ENCODE measurements at places on chromosomes 7 and 10.
A peak's percentile ranks its signal among the peaks of the same experiment; 100 is the strongest.

- DNase-seq = no peak
Measured at GRCh38 chr10:71262027-71262426, 49.7 kb downstream of the UNC5B start.

DNA sequence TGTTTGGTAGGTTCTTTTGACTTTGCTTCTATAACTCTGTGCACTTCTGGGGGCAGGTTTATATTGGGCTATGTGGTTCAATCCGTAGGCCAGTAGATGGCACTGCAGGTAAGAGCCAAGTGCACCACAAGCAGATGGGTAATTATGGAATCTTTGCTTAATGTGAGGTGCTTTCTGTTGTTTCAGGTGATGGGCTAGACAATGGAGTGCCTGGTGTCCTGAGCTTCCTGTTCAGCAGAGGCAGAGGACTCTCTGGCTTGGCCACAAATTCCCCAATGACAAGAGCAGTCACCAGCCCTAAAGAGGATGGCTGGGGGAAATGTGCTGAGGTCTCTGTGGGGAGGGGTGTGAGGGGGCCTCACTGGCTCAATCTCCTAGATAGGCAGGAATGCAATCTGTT is 455.0 kb downstream of the CCSER2 start:
- peak; percentile 44 for DNase-seq

DNA sequence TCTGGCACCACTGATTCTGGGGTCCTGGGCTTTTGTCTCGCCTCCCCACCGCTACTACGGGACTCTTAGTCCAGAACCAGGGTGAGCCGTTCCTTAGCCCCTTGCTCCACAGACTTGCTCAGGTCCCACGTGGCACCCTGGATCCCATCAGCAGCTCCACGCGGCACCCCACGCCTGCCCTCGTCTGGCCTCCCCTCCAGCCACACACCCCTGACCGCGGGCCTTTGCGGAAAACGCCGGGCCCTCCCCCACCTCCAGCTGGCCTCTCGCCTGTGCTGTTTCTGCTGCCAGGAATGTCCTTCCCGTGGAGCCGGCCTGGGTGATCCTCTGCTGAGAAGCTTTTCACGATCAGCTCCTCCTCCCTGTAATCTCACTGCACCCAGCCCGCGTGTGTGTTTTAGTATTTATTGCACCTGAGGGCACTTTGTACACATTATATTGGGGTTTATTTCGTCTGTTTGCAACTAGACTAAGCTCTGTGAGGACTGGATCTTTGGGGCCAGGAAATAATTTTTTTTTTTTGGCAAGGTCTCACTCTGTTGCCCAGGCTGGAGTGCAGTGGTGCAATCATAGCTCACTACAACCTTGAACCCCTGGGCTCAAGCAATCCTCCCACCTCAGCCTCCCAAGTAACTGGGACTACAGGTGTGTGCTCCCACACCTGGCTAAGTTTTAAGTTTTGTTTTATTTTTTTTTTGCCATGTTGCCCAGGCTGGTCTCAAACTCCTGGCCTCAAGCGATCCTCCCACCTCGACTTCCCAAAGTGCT is 10.5 kb upstream of the TTYH3 start:
- peak; percentile 47 for DNase-seq

- no peak for DNase-seq
Measured at GRCh38 chr10:133359972-133360610, 2.3 kb upstream of the FUOM start.

- no peak for DNase-seq
Measured at GRCh38 chr10:101704331-101704730, 9.4 kb upstream of the FBXW4 start.

GRCh38 chr10:125976960-125977605 is 80.7 kb downstream of the FANK1 start:
- no peak for DNase-seq

- DNase-seq = no peak
Measured at GRCh38 chr7:25024066-25024465, 44.1 kb upstream of the OSBPL3 start.

GRCh38 chr10:92075829-92076228 is 152.3 kb downstream of the BTAF1 start:
- DNase-seq = no peak

- no peak for DNase-seq
Measured at GRCh38 chr10:71687077-71687476, 32.5 kb downstream of the C10orf105 start.

DNA sequence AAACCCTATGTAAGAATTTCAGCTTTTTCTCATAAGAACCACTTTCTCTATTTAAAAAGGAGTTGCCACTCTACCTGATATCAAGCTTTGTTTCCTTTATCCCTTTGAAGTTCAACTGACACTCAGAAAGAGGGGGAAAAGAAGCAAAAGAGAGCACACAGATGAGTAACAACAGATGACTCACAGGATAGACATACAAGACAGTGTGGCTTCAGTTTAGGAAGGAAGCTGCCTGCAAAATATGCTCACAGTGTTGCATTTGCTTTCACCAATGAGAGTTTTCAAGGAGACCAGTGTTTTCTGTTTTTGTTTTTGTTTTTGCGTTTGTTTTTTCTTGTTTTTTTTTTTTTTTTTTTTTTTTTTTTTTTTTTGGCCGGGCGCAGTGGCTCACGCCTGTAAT is 1181.6 kb downstream of the DNAJB9 start:
- DNase-seq = peak; percentile 63

- DNase-seq = no peak
Measured at GRCh38 chr10:11685787-11686218, 56.4 kb upstream of the ECHDC3 start.

DNA sequence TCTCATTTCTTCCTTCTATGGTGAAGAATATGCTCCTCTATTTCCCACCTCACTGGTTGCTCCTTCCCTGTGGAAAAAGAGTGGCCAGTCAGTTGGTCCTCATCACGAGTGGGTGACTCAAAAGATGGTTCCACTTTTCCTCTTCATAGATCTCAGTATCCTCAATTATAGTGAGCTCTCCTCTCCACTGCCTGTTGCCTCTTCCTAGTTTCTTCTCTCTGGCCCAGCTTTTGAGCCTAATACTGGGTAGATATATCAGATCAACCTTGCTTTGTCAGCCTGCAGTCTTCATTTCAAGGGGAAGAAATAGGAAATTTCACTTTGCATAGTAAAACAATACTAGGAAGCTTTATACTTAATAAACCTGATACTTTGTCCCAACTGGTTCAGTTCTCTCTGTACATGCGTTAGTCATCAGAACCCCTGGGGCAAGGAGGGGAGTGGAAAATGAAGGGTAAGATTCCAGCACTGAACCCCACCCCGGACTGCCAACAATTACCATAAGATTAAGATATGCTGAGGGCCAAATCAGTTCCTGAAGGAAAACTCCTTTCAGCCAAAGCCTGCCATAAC is 15.5 kb upstream of the WNT16 start:
- DNase-seq = peak; percentile 56

GRCh38 chr7:47780555-47780954 is 167.7 kb downstream of the PKD1L1 start:
- DNase-seq = no peak

GRCh38 chr7:158324397-158325360 is 262.9 kb downstream of the PTPRN2 start:
- no peak for DNase-seq

DNA sequence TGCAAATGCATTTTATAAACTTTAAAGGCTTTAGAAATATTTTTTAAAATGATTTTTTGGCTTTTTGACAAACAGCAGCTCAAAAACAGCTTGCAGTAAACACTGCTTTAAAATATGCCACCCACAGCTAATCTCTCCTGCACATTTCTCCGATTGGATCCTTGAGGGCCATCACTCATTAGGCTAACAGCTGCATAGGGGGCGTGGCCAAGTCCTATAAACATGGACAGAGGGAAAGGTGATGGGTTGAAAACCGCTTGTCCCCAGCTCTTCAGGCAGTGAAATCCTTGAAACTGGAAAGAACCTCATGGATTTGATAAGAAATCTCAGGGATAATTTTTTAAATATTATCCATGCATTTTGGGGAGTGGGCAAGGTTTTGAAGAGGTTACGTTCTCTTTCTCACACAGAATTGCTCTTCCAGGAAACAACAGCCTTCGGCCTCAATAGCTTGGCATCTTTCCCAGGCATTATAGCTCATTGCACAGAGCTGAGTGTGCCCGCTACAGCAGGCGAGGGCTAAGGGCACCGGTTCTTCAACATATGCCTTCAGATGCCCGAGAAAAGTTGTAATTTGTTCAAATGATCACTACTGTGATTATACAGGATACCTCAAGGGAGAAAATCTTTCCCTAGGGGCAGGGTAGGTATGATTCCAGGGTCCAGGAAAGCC is 1.7 kb downstream of the PLEKHS1 start:
- DNase-seq = no peak

- DNase-seq = no peak
Measured at GRCh38 chr7:20738518-20739481, 47.9 kb downstream of the SP8 start.

DNA sequence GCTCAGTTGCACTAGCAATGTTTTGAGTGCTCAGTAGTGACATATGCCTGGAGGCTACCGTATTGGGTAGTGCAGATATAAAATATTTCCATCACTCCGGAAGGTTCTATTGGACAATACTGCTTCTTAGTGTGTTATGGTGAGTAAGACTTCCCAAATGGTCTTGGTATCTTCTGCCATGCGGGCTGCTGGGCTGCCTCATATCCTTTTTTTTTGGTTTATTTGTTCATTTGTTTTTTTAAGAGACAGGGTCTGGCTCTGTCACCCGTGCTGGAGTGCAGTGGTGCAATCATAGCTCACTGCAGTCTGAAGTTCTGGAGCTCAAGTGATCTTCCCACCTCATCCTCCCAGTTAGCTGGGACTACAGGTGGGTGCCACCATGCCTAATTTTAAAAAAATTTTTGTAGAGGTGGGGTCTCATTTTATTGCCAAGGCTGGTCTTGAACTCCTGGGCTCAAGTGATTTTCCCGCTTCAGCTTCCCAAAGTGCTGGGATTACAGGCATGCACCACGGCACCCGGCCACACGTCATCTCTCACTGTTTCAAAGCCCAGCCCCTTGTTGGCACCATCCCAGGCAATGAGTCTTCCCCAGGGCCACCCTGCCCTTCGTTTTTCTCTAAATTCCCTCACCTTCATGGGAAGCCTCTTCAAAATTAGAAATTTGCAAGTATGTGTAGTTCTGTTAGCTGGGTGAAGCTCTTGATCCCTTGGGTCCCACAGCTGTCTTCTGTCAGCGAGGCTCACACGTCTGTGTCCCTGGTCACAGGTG is 111.0 kb upstream of the KLF14 start:
- DNase-seq = peak; percentile 72

DNA sequence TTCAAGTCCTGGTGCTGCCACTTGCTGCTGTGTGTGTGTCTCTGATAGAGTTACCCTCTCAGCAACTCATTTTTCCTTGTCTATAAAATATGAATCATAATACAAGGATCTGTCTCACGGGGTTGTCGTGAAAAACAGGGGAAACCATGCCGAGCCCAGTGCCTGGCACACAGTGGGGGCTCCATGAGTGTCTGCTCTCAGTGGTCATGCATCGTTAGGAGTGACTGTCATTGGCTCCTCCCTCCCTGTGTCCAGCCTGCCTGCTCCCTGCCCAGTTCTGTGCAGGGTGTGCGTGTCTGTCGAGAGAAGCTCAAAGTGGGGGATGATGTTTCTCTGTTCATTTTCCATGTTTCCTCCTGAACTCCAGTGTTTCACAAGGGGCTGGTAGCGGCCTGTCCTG is 83.6 kb upstream of the LRRC4 start:
- DNase-seq = no peak

DNA sequence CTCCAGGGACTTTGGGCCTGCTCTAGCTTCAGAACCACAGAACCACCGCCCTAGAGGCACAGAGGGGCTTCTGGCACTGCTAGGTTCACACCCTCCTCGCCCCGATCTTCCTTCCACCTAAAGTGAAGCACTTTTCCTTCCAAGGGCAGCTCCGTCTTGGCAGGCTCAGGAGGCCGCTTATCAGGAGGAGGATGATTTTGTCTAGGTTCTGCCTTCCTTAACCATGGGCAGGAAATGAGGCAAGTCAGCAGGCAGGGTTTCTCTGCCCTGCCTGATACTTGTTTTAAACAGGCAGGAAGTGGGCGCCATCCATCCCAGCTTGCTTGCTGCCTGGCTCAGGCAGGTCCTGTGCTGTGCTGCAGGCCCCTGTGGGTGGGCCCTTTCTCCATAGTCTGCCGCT is 8.3 kb upstream of the ATP6V0E2 start:
- peak; percentile 10 for DNase-seq

DNA sequence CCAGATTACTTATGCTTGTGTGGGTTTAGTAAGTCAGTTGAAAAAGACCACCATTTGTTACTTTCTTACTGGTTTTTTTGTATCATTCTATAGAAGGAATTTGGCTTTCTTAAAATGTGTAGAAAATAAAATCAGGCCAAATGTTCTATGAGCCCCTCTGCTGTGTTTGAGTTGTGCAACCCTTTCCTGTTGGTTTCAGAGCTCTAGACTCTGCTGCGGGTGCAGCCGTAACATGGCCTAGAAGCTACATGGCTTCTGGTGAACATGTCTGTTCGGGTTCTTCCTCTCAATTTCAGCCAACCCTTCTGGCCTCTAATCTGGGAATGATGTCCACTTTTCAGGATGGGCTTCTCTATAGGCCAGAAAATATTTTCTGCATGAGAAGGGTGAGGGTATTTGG is 56.6 kb upstream of the RAB18 start:
- no peak for DNase-seq

DNA sequence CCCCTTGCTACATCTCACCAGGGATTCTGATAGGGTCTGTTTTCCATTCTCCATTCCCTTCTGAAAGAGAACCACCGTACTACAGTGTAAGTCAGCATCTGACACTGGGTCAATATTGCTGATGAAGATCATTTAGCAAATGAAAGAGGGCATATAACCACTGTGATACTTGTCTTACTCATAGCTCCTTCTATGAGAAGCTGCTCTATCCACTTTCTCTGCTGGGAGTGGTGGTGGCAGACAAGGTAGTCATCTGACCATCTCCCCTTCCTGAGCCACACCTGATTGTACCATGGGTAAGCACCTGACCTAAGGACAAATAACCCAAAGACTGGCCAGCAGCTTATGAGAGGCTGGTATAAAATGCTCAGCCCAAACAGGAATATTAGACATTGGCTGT is 220.4 kb downstream of the DOCK4 start:
- no peak for DNase-seq

GRCh38 chr7:87058744-87059524 is 520 bp downstream of the ELAPOR2 start:
- no peak for DNase-seq

DNA sequence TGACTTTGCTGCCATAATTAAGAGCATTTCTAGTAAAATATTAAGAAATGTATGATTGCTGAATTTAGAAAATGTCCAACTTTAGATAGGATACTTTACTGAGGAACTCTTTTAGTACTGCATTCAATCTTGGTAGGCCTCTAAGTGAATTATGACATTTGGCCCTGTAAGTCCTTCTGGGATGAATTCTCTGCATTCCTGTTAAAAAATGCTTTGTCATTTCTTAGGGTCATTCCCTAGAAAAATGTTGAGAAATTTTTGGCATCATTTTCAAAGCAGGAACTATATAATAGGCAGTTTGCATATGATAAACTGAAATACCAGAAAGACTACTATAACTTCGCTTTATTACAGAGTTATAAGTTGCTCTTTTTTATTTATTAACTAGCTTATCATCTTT is 69.3 kb upstream of the PRR15 start:
- DNase-seq = peak; percentile 85

- peak; percentile 61 for DNase-seq
Measured at GRCh38 chr7:34011696-34012095, 106.4 kb downstream of the BMPER start.
